Brain microvascular endothelial cell (primary cell): ENCODE measurements at places on chromosomes 1 and 21.

DNA sequence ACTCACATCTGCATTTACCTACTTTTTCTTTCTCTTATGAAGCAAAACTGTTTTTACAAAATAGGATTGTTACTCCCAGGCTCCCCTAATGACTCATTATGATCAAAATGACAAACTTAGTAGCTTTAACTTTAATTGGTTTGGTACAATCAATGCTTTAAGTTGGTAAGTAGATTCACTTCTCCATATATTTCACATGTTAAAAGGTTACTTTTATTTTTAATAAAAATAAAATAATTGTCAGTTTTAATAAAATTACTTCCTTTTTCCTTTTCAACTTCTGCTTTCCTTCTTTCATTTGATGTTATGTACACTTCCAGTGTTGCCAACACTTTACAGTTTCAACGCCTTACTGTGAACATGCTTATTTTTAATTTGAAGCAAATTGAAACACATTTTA lies 477.6 kb downstream of the SETD4 start:
- no peak for DNase-seq

- DNase-seq = no peak
Measured at GRCh38 chr1:159751031-159751430, 29.7 kb upstream of the DUSP23 start.

DNA sequence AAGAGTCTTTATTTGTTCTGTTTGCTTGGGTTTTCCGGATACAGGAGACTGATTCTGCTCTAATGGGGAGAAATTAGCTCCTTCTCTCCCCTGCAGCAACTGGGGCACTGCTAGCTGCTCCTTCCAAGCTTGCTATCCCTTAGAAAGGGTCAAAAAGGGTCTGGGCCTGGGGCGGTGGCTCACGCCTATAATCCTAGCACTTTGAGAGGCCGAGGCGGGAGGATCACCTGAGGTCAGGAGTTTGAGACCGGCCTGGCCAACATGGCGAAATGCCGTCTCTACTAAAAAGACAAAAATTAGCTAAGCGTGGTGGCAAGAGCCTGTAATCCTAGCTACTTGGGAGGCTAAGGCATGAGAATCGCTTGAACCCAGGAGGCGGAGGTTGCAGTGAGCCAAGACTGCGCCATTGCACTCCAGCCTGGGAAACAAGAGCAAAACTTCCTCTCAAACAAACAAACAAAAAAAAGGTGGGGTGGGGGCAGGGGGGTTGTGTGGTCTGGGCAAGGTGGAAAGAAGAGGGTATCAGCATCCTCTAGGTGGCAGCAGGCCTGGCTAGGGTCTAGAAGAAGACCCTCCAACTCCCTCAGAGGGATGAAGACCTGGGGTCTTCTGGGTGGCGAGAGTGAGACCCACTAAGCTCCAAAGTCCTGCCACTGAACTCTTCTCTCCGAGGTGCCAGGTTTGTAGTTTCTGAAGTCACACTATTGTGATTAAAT lies 15.4 kb upstream of the TBX15 start:
- no peak for DNase-seq

DNA sequence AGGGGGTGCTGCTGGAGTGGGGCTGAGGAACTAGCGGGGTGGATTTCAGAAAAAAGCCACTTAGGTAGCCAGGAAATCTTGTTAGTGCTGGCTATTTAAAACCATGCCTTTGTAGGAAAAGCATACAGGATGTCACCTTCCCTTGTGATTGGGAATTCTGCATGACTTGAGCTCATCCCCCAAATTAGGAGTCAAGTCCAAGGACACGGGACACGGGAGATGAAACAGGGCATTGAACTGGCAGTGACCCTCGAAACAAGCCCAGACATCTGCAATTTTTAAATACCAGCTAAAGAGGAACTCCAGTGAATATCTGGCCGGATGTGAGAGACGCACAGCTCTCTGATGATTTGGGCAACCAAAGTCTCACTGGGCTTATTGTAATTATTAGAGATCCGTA lies 32.8 kb downstream of the C2CD2 start:
- DNase-seq = no peak

GRCh38 chr1:203126866-203127665 lies 460 bp upstream of the ADORA1 start:
- DNase-seq = no peak

GRCh38 chr1:213874789-213875188 lies 113.0 kb upstream of the PROX1 start:
- DNase-seq = no peak

DNA sequence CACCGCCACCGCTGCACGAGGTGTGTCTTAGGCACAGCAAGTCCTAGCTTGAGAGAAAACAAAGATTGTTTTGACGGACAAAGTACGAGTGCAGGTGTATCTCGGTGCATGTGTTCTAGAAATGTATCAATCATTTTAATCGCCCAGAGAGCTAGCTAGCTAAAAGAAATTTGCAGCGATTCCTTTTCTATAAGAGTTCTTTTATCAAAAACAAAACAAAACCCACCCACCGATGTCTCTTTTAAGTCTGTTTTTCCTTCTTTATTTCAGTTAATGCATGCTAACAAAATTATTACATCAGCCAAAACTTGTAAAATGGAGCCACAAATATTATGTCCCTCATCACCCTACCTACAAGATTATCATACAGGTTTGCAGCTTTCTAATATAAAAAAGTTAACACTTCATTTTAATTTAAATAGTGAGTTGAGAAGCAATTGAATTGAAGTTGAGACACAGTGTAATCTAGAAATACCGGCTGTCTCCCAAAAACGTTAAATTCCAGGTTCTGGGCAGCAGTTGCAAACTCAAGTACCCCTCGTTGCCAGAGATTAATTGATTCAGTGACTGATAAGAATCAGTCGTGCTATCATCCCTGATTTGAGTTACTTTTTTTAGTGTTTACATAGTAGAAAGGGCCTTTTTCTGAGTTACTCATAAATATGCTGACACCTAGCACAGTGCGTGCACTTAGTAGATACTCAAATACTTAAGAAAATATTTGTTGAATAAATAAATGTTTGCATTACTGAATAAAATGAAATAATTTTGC lies 1.5 kb upstream of the SYDE2 start:
- no peak for DNase-seq
